ENCODE measurements at places on chromosomes 12 and 14.

DNA sequence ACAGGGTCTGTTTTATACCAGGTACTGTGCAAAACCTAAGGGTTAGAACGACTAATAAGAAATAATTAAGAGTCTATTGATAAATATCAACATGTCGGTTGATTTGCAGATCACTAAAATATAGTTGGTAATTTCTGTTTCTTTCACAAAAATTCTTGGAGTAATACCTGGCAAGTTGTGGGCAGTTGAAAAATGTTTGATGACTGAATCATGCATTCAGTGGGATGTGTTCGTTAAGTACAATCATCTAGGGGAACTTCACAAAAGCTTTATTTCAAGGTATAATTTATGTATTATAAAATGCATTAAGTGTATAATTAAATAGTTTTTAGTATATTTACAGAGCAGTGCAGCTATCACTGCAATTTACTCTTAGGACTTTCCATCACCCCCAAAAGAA is 120.0 kb downstream of the KCNA5 start:
- DNase-seq: no peak

DNA sequence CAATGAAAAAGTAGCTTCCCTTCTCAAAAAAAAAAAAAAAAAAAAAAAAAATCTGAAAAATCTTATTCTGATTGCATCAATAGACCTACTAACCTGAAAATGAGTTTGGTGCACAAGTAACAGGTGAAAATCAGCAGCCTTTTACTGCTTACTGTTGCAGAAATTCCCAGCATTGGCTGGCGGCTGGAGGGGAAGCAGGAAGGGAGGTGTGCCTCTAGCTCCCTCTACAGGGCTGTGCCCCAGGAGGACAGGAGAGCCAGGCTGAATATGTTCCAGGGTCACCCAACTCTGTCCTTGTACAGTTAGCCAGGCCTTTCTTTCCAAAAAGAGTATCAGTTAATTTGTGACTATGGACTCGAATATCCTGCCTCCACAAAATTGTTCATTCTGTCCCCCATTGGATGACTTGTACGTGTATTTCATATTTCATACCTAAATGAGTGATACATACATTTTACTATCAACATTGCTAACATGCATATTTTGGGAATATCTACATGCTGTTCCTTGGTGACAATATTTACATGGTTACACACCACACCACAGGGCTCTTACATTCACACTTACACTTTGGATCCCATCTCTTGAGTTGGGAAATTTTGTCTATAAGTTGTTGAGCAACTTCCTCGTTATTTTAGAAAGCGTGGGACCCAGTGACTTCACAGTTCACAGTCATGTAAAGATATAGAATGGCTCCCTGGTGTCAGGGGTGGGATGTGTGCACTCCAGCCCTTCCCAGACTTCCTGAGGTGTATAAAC is 124.8 kb downstream of the SAMD4A start:
- peak; percentile 28 for DNase-seq

DNA sequence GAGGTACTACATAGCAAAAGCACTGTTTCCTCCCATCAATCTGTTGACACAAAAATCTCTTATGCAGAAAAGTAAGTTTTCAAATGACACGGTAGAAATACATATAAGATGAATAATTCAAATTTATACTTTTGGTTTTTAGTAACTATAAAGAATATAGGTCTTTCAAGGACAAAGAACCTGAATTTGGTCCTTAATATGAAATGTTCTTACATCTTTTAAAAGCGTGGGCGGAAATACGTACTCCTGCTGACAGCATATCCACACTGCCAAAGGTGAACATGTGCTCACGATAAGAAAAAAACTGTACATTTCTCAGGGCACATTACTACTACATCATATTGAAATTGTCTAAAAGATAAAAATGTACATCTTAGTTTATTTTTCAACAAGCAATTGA is 127.6 kb downstream of the FOXN3 start:
- no peak for DNase-seq

DNA sequence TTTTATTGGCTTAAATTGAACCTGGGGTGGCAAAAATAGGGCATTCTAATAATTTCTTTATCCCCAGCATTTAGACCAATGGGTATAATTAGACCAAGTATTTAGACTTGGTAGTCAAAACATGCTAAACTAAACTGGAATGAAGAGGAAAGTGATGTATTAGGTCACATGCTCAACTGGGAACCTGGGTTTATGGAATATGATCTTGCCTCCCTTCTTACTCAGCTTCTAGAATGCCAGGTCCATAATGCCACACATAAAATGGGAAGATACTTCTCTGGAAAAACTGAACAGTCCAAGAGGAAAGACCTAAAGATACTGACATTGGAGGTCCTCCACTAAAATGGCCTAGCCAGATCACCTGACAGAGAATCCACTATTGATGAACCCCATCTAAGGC is 6.2 kb upstream of the BIN2 start:
- no peak for DNase-seq

- no peak for DNase-seq
Measured at GRCh38 chr14:72801836-72802587, 91.9 kb downstream of the DPF3 start.

DNA sequence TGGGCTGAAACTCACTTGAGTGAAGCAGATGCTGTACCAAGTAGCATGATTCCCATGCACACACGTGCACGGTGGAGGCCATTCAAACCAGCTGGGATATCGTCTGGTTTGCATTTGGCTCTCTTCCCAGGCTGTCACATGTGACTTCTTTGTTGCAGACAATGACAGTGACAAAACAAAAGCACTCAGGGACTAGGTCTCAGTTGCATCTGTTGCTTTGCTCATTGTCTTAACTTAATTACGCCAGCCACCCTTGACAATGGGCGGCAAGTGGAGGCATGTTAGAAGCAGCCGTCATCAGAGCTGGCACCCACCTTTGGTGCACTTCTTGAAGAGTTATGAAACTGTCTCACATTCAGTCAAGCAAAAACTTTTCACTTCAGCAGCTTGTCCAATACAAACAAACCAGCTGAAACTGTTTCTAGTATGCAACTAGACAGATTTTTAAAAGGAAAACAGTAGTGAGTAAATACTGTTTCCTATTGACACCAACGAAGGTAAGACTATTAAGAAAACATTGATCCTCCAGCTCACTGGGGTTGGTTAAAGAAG is 74.3 kb downstream of the IGF1 start:
- no peak for DNase-seq

- DNase-seq: no peak
Measured at GRCh38 chr12:114408471-114408885, 2.5 kb upstream of the TBX5 start.

DNA sequence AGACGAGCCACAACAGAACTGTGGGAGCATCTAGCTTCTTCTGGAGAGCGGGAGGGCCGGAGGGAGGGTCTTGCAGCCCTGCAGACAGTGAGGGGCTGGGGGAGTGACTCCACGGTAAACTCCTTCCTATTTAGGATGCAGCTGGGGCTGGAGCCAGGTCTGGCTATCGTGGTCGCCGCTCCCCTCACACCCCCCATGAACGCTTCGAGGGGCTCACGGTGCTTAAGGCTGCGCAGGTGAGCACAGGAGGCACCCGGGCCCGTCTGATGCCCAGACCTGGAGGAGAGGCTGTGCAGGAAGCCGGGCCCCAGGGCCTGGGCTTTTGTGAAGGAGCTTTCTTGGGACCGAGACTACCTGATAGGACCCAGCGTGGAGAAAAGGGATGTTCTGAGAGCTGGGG is 3.9 kb upstream of the GNB3 start:
- no peak for DNase-seq

- DNase-seq: no peak
Measured at GRCh38 chr12:78820946-78821345, 43.6 kb upstream of the SYT1 start.

GRCh38 chr12:70176290-70176689 is 66.9 kb upstream of the CNOT2 start:
- DNase-seq: no peak

DNA sequence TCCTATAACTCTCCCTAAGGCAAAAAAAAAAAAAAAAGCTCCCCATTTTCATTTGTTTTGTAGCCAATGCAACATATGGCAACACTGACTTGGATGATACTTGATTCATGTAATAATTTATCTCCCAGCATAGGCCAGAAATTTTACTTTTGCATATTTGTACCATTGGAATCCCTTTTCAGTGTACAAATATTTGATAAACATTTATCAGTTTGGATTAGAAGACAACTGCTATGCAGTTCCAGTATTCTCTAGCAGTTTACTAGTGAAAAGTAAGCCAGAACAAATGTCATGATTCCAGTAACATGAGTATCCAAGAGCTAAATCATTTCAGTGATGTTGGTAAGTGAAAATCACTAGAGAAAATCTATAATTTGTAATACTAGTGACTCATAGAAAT is 392.3 kb downstream of the CCER1 start:
- DNase-seq: no peak

DNA sequence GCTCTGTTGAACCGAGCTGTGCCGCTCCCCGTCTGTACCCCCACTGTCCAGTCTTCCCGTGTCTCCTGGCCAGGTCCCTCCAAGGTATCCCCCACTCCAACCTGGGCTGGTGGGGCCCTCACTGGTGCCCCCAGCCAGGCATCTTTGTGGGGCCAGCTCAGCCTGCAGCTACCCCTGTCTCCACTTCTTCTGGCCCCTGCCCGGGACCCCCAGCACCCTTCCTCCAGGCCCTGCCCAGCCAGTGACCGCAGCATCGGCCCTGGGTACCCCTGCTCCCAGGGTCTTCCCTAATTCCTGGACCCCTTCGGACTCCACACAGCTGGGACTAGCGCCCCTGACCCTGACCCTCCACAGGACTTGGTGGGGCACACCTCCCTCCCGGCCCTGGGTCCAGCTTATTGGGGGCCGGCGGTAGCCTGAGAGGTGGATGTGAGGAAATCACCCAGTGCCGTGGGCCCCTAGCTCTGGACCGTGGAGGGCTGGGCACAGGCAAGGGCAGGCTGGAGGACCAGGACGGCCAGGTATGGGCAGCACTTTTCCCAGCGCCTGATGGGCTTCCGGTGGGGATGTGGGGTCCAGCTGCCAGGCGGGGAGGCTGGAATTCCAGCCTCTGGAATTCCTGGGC is 4.1 kb upstream of the CRIP1 start:
- no peak for DNase-seq

DNA sequence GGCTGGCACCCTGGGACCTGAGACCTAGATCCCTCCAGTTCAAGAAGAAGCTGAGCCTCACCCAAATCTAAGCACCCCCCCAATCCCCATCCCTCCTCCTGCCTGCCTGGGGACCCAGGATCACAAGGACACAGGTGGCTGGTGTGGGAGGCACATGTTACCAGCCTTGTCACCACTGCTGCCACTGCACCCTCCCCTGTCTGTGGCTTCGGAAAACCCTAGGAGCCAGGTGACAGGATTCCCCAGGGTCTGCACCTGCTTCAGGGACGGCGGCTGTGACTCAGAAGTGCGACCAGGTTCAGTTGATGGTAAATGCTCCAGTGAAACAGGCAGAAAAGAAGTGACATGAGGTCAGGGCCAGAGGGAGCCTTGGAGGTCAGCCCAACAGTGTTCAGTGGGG is 62.8 kb upstream of the FAM222A start:
- DNase-seq: no peak

- DNase-seq: no peak
Measured at GRCh38 chr14:80692903-80693302, 248.6 kb downstream of the CEP128 start.

GRCh38 chr12:113403435-113404415 is at the start of gene SDS:
TSS of gene SDS (minus strand) at chr12:113403887. CDS start at chr12:113399708, 4,179 bp downstream.
- DNase-seq: no peak

DNA sequence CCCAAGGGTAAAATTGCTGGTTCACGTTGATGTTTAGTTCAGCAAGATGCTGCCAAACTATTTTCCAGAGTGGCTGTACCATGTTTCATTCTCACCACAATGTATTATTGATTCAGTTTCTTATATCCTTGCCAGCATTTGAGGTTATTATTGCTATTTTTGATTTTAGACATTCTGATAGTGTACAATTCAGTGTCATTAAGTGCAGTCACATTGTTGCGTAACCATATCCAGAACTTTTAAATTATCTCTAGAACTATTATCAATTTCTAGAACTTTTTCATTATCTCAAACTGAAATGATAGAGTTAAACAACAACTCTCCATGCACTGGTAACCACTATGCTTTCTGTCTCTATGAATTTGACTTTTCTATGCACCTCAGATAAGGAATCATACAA is 10.7 kb upstream of the TBC1D15 start:
- DNase-seq: no peak

DNA sequence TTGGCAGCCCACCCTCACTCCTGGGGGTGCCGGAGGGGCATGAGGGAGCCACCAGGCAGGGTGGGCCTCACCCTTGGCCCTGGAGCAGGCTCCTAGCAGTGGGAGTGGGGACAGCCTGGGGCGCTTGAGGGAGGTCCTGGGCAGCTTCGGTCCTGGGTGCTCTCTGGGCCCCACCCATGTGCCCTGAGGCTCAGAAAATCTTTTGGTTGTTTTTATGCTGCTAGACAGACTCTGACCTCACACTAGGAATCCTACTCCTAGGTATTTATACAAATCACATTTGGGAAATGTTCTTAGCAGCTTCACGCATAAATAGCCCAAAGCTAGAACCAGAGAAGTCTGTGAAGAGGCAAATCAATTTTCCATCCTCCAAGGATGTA is 10.9 kb upstream of the ULK1 start:
- DNase-seq: no peak

DNA sequence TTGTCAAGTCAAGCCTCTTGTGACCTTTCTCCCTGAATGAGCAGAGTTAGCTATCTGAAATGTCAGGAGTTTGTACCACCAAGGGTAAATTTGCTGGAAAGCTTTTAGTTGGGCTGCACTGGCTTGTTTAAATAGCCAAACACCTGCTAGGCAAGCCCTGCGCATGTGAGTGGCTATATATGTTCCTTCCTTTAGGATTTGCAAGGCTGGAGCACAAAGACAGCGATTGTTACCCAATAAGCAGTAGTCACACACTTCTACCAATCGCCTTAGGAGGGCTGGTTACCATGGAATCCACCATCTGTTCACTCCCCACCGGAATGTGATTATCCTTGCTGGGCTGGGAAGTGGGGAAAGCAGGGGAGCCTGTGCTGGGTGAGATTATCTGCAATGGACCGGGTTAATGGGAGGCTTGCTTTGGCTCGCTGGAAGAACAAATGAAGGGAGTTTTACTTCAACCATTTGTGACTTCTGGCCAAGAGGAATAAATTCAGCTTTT is 102.5 kb downstream of the FGD4 start:
- DNase-seq: no peak

GRCh38 chr12:105522166-105522825 is 191.8 kb downstream of the C12orf75 start:
- no peak for DNase-seq

DNA sequence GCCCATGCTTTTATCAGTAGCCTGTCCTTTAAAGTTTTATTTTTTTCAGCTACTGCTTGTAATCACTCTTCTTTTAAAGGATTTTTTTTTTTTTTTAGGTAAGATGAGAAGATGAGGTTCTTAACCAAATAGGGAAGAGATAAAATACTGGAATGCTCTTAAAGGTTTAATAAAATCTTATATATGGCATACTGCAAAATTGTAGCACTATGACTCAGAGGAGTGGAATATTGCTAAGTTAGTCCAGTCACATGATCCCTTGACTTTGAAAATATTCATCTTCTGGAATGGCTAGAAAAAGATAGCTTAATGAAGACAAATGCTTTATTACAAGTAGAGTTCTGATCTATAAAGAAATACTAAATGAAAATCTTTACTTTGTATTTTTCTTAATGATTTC is 116.6 kb downstream of the NAV3 start:
- DNase-seq: no peak
